ENCODE measurements at places on chromosomes 11 and 22.

DNA sequence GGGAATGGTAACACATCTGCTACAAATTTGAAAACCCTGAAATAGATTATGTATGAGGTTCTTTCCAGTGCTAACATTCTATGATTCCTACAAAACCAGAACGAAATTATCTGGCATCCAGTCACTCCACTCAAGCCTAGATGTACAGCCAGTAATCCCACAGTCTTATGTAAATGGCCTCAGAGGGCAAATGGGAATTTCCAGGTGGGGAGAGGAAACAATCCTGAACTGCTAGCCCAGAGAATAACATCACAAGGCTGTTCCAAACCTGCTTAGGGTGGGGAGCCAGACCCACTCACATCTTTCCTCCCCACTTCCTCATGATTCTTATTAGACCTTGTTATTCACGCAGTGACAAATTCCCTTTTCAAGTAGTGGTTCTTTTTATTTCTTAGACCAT lies 3.5 kb downstream of the FIBIN start:
- no peak for DNase-seq

- no peak for DNase-seq
These were observed 13.7 kb downstream of the PACS1 start for GRCh38 chr11:66083767-66084166.

DNA sequence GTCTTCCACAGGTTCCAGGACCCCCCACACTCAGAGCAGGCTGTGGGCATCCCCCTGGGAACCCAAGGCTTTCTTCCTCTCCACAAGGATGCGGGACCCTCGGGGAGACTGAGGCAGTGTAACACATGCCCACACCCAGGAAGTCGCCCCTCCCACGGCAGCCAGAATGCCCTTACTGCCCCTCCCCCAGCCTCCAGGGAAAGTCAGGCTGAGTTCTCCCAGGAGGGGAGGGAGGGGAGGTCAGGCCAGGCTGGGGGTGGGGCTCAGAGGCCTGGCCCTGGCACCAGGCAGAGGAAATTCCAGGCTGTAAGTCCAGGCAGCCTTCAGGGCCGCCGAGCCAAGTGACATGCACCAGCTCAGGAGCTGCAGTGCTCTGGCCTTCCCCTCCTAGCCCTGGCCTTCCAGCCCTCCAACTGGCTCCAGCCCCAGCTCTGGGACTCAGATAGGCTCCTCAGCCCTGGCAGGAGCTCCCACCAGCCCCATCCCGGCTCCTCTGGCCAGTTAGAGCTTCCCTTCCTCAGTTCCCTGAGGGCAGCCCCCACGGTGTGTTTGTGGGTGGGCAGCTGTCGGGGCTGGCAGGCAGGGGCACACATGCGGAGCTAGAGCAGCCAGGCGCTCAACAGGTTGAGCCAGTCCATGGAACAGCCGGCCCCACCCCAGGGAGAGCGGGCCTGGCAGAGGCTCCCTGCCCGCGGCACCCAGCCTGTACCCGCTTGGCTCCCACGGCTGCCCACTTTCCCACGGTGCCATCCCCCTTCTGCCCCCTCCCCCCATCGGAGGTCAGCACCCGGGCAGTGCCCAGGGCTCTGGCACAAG lies 3.6 kb downstream of the BCL9L start:
- DNase-seq: peak; percentile 47

- no peak for DNase-seq
These were observed 10.2 kb upstream of the NRGN start for GRCh38 chr11:124729571-124729970.

- no peak for DNase-seq
These were observed 5.4 kb downstream of the DEAF1 start for GRCh38 chr11:689625-690024.

DNA sequence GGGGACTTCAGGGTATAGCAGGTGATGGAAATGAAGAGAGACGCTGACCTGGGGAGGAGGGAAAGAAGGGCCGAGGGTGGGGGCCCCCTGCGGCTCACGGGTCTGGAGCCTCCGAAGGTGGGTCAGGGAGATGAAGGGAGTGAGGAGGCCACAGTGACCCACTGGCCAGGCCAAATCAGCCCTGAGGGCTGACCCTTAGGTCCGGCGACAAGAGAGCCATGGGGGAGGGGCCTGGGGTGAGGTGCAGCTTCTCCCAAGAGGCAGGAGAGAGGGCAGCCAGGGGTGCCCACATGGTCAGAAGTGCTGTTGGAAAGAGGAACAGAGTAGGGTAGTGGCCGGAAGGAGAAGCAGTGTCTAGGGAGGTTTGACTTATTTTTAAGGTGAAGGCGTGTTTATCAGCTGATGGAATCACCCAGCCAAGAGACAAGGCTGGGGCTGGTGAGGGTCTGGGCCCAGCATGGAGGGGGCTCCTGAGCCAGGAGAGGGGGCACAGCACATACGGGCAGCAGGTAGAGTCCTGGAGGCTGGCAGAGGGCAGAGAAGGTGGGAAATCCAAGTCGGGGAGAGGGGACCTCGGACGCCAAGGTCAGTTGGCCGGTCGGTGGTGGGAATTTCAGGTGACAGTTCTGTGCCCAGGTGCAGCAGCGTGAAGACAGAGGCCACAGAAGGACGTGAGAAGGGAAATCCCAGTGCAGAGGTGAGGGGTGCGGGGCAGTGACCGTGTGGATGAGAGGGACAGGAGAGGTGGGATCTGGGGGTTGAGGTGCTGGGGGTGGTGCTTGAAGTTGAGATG lies 49.0 kb downstream of the LINC01488 start:
- DNase-seq: no peak

GRCh38 chr11:95066716-95067038 lies at the start of gene SRSF8:
TSS of gene SRSF8 (plus strand) at chr11:95066919. CDS start at chr11:95067227, 308 bp downstream.
- DNase-seq: no peak

- peak; percentile 71 for DNase-seq
These were observed at the start of gene TRABD for GRCh38 chr22:50185375-50186087. TSS of gene TRABD (plus strand) at chr22:50185913. CDS start at chr22:50193061, 7,148 bp downstream.

DNA sequence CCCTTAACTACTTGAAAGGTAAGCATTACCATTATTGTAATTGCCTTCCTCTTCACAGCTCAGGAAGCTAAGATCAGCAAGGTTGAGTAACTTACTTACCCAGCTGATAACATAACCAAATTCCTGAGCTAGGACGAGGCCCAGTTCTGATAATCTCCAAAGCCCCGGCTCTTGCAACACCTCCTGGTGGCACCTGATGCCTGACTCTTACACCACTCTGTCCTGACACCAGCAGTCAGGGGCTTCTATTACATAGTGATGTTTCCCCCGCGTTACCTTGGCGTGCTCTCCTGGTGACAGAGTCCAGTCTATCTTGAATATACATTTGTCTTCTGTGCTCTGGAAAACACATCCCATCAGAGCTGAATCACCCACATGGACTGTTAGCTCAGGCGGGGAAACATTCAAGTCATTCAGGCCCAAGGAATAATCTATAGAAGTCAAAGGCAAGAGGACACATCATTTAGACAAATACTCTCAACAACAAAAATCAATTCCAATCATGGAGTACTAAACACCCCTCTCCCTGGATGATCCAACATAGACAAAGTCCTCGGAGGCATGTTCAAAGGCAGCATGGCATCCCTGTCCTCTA lies 12.6 kb downstream of the JAML start:
- no peak for DNase-seq

DNA sequence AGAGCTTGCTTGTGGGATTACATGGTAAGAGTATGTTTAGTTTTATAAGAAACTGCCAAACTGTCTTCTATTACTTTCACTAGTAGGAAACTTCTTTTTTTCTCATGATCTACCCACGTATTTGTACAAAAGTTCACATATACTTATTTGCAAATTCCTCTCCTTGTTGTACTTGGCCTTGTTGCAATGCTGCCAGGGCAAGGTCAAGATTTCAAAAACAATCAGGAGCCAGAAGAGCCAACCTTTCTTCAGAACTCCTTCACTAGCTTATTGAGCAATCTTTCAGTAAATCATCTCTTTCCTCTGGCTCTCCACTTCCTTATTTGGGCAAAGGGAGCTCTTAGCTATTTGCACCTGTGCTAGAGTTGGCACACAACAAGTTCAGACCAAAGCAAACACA lies 9.7 kb downstream of the SRSF8 start:
- DNase-seq: no peak

GRCh38 chr11:57703341-57703740 lies 8.7 kb downstream of the MED19 start:
- no peak for DNase-seq

GRCh38 chr22:36355362-36355761 lies 32.4 kb downstream of the MYH9 start:
- DNase-seq: no peak

DNA sequence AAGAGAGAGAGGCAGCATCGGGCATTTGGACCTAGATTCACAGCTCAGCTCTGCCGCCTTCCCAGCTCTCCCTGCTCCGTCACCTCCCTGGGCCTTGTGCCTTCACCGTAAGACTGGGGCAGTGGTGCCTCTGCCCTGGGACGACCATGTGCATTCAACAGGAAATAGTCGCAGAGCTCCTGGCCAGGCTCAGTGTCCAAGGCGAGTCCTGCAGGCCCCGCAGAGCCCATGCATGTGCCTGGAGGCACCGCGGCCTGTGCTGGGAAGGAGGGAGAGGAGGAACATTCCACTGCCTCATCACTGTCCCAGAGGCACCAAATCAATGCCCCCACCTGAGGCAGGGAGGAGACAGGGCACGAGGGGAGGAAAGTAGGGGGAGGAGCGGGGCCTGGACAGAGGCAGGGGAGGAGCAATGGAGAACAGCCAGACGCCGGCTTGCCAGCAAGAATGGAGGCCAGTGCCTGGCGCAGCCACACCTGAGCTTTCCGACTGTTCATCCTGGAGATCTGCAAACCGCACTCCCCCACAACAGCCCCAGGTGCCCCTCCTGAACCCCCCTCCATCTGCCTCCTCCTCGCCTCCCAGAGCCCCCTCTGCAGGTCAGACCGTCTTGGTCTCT lies 74.4 kb upstream of the PRR5 start:
- DNase-seq: no peak

DNA sequence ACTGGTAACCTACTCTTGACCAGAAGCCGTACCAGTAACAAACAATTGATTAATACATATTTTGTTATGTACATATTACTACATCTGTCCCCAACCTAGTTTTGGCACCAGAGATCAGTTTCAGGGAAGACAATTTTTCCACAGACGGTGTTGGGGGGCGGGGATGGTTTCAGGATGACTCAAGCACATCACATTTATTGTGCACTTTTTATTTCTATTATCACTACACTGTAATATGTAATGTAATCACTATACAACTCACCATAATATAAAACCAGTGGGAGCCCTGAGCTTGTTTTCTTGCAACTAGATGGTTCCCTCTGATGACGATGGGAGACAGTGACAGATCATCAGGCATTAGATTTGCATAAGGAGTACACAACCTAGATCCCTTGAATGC lies 15.5 kb downstream of the DGCR8 start:
- DNase-seq: no peak

- no peak for DNase-seq
These were observed 37.9 kb downstream of the DDIAS start for GRCh38 chr11:82939456-82939855.

DNA sequence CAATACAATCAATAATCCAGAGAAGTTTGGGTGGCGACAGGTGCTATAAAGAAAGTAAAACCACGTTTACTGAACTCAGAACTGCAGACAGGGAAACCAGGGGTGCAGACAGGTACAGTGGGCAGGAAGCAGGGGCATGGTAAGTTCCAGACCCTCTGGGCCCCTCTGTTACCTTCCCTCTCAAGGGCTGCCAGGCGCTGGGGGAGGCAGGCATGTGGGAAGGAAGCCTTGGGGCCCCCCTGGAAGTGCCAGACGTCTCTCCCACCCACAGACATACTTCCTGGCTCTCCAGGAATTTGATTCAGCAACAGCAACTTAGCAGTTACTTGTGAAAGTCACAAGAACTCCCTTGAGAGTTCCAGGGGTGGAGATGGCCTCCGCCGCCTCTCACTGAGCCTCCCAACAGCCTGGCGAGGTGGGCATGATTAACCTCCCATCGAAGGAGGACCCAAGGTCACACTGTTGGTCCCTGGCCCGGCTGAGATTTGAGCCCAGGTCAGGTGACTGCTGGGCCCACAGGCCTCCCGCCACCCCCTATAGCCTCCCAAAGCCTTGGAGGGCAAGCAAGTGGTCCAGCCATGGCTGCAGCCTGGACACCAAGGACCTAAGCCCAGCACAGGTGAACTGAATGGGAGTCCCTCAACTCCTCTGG lies 14.1 kb upstream of the TSKU start:
- no peak for DNase-seq

DNA sequence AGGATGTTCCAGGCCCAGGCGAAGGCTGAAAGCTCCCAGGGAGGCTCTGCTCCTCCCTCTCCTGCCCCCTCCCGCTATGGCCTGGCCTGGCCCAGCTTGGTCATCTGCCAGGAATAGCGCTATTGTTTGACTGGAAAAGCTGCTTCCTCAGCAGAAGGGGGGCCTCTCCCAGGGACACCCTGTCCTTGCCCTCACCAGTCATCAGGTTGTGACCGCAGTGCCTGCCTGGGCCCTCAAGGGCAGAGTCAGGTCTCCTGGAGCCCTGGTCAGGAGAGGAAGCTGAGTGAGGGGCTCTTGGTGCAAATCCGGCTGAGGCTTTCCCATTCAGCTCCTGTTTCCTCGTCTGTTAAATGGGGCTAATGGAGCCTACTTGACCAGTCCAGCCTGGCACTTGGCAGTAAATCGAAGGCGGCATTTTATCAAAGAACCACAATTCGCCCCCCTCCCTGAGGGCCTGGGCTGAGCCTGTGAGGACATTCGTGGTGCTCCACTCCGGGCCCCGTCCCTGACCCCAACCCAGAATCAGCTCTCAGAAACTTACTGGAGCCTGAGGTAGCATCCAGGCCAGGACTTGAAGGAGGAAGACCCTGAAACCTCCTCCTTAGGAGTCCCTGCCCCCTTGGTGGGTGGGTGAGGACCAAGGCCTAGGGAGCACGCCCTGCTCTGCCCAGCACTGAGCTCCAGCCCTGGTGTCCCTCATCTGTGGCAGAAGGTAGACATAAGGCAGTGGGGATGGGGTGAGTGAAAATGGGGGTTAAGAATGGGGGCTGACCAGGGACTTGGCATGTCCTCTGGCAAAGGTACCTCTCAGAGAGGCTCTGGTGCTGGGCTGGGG lies 2.0 kb upstream of the CASTOR1 start:
- DNase-seq: no peak

DNA sequence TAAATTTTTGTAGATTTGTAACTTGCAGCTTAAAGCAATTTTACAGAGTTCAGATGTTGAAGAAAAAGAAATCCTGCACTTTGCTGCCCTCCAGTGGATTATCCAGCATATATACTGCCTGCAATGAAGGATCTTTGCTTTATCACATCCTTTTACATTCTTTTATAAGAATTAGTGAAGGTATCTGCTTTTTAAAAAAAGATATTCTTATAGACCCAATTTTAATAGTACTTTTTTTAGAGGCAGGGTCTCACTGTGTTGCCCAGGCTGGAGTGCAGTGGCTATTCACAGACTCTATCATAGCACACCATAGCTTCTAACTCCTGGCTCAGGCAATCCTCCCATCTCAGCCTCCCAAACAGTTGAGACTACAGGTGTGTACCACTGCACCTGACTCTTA lies 60.7 kb downstream of the TTC17 start:
- no peak for DNase-seq

DNA sequence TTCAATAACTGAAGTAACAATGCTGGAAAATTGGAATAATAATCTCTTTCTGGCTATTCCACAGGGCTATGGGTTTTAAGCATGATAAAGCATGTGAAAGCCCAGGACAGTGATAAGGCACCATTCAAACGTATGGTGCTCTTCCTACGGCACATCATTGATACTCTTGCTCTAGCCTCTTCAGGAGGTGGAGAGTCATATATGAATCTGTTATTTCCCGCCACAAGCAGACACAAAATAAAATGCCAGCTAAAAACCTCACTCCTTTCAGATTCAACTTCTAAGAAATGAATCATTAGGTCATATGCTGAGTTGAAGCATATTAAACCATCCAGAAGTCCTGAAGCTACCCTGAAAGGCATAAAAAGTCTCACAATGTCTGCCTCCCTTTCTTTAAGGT lies 49.9 kb downstream of the FZD4 start:
- no peak for DNase-seq

Data from right kidney (tissue), 9 donors.